ENCODE measurements at places on chromosomes 11 and 22. TPM values are rescaled to one million over a fixed set of nuclear protein-coding genes. Genes with fewer than 3 reads are reported as not detected.
A peak's percentile ranks its signal among the peaks of the same experiment; 100 is the strongest.

GP1BB gene
- 11.0 TPM for total RNA-seq

MS4A6E gene
- total RNA-seq = not detected

FGF19 gene
- not detected for total RNA-seq

GRCh38 chr22:48885919-48886305 lies 941.8 kb downstream of the BRD1 start:
- no peak for DNase-seq

- peak; percentile 75 for DNase-seq
These were observed 2.5 kb upstream of the SEPTIN3 start for GRCh38 chr22:41966607-41967240.

- DNase-seq = no peak
These were observed 7.4 kb upstream of the CDC42BPG start for GRCh38 chr11:64851831-64852351.

GRCh38 chr22:32967386-32968101 lies 90.6 kb downstream of the SYN3 start:
- DNase-seq = no peak

GRCh38 chr11:120228794-120229384 lies 11.1 kb upstream of the POU2F3 start:
- no peak for DNase-seq
